ENCODE measurements at places on chromosomes 5 and 9.

DNA sequence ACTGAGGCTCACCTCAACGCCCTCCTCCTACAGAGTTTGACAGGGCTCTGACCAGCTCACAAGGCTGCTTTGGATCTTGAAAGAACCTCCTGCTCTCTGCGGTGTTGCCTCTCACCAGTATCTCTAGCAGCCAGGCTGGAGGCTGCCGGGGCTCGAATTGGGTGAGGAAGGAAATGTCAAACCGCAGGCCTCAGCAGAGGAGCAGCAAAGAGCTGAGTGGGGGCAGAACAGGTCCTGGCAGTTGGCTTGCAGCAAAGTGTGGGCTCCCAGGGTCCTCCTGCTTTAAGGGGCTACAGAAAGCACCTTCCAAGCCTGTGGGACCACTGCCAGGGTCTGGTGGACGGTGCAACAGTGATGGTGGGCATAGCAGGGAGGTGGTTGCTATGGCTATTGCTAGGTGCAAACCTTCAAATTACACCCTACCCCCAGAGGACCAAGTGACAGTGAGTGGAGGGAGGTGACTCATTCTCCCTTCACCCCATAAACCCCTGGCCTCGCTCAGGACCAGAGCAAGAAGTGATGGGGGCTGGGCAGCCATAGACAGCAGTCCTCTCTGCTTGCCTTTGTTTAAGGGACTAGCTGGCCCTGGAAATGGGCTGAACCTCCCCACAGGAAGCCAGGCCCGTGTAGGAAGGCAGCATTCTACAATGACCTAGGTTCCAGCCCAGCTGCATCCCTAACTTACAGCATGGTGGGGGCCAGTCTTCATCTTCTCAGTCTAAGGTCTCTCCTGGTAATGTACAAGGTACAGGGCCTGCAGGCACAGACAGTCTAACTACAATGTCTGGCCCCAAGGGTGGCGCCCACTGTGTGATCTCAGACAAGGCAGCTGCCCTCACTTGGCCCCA, 18.7 kb downstream of the LCP2 start:
- no peak overlapping the region for H3K4me3 ChIP-seq
- H3K36me3 ChIP-seq: no peaks in the 10 kb centered on the region
- peaks cover 4% of the 10 kb centered on the region for H3K4me1 ChIP-seq
- DNase-seq: no peak
- H3K27ac ChIP-seq: no peak overlapping the region

DNA sequence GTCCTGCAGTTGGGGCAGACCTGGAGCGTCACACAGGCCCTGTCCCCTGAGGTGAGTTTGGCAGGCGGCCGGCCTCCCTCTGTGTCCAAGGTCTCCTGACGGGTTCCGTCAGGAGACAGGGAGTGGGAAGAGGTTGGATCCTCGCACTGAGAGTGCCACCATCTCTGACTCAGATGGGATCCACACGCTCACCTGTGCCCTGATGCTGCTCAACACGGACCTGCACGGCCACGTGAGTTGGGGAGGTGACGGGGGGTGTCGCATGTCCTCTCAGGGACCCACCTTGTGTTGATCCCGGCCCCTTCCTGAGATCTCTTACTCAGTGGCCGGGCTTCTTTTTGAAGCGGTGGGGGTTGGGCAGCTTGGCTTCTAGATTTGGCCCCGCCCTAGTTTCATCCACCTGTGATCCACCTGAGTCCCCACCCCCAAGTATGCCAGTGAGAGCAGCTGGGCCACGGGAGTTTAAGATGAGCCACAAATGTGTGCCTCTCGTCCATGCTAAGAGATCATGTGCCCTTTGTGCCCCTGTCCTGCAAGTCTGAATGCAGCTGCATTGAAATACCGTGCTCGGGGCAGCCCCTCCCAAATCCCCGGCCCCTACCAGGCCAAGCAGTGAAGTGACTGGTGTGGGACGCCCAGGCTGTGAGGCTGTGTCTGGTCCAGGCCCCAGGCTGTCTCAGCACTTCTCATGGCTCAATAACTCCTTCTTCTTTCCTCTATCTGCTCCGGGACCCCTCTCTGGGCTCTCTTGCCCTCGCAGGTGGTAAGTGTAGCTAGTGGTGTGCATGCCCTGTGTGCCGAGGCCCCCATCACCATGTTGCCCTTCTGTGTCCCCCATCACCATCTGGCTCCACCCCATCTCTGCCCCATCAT, 27.2 kb downstream of the PSD2 start:
- DNase-seq: no peak
- no peak overlapping the region for H3K4me3 ChIP-seq
- no peak overlapping the region for H3K27ac ChIP-seq
- H3K4me1 ChIP-seq: no peaks in the 10 kb centered on the region
- no peaks in the 10 kb centered on the region for H3K36me3 ChIP-seq

GRCh38 chr5:76607353-76607871, 15.8 kb downstream of the F2RL2 start:
- no peak for DNase-seq
- no peak overlapping the region for H3K4me3 ChIP-seq
- no peaks in the 10 kb centered on the region for H3K27me3 ChIP-seq
- no peak overlapping the region for H3K27ac ChIP-seq
- H3K4me1 ChIP-seq: no peaks in the 10 kb centered on the region

DNA sequence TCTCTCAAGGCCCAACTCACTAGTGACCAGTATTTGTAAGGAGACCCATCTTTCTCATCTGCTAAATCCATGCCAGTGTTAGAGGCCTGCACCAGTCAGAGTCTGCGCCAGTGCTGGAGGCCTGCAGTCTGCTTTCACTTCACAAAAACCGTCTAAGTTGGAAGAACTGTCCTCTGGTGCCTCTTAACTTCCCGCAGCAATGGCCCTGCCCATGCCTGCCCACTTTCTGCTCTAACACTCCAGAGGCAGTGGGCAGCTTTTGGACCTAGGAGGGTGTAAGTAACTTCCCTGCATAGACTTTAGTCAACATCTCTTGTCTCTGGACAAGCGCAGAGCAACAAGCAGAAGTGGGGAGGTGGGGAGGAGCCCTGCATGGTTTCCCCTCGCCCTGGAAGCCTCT, 152.9 kb downstream of the AUH start:
- H3K4me1 ChIP-seq: no peaks in the 10 kb centered on the region
- H3K27ac ChIP-seq: no peak overlapping the region
- no peaks in the 10 kb centered on the region for H3K36me3 ChIP-seq
- H3K27me3 ChIP-seq: no peaks in the 10 kb centered on the region
- H3K4me3 ChIP-seq: no peak overlapping the region

- no peak overlapping the region for H3K4me3 ChIP-seq
- DNase-seq: peak; percentile 55
- H3K27ac ChIP-seq: no peak overlapping the region
- H3K27me3 ChIP-seq: no peaks in the 10 kb centered on the region
- no peaks in the 10 kb centered on the region for H3K4me1 ChIP-seq
- H3K36me3 ChIP-seq: no peaks in the 10 kb centered on the region
Measured at GRCh38 chr5:123752552-123753179, 240.7 kb downstream of the CSNK1G3 start.

GRCh38 chr9:133709691-133710571, 28.2 kb downstream of the SARDH start:
- H3K4me3 ChIP-seq: no peak overlapping the region
- no peak for DNase-seq
- H3K27me3 ChIP-seq: no peaks in the 10 kb centered on the region
- H3K4me1 ChIP-seq: no peaks in the 10 kb centered on the region

DNA sequence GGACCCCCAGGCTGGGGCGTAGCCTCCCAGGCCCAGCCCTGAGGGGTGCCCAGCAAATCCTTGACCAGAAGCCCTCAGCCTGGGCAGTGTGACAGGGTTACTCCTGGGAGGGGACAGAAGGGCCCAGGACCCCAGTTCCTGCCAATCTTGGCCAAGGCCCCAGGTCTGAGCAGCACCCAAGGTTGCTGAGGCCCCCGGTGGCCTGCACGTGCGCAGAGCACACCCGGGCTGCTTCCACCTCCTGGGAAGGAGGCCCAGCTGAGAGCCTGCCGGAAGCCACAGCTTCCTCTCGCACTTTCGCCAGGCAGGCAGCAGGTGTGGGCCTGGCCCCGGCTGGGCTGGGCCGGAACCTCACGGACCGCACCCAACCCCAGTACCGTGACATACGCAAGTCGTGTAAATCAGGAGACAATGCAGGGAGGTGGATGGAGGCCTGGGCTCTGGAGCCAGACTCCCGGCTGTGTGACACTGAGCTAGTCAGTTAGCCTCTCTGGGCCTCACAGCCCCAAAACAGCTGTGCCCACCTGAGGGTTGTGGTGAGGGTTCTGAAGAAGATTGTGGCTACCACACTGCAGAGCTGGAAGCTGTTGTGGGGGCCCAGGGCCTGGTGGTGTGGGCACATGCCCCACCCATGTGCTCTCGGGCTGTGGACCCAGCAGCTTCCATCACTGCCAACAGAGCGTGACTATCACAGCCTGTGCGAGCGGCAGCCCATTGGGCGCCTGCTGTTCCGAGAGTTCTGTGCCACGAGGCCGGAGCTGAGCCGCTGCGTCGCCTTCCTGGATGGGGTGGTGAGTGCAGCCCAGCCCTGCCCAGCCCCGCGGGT, 5.1 kb downstream of the GRK6 start:
- peaks cover 31% of the 10 kb centered on the region for H3K36me3 ChIP-seq
- DNase-seq: no peak
- no peak overlapping the region for H3K27ac ChIP-seq
- no peak overlapping the region for H3K4me3 ChIP-seq
- H3K27me3 ChIP-seq: no peaks in the 10 kb centered on the region
- H3K4me1 ChIP-seq: peaks cover 8% of the 10 kb centered on the region

GRCh38 chr5:44871401-44871800, 62.7 kb downstream of the MRPS30 start:
- no peaks in the 10 kb centered on the region for H3K36me3 ChIP-seq
- H3K27me3 ChIP-seq: no peaks in the 10 kb centered on the region
- DNase-seq: no peak

- H3K27me3 ChIP-seq: no peaks in the 10 kb centered on the region
- DNase-seq: peak; percentile 85
- no peak overlapping the region for H3K4me3 ChIP-seq
- H3K27ac ChIP-seq: peak overlapping the region; percentile 95
- H3K36me3 ChIP-seq: no peaks in the 10 kb centered on the region
Measured at GRCh38 chr9:91056917-91057316, 255.3 kb downstream of the SYK start.

- DNase-seq: no peak
- H3K27ac ChIP-seq: no peak overlapping the region
- H3K27me3 ChIP-seq: no peaks in the 10 kb centered on the region
- peaks cover 12% of the 10 kb centered on the region for H3K4me1 ChIP-seq
- no peaks in the 10 kb centered on the region for H3K36me3 ChIP-seq
Measured at GRCh38 chr9:90998573-90998972, 197.0 kb downstream of the SYK start.

- peaks cover 22% of the 10 kb centered on the region for H3K4me1 ChIP-seq
- no peak overlapping the region for H3K27ac ChIP-seq
- no peaks in the 10 kb centered on the region for H3K36me3 ChIP-seq
- no peaks in the 10 kb centered on the region for H3K27me3 ChIP-seq
Measured at GRCh38 chr9:12817702-12818101, 42.9 kb downstream of the LURAP1L start.

GRCh38 chr5:160379511-160379910, 9.1 kb upstream of the C1QTNF2 start:
- no peak overlapping the region for H3K27ac ChIP-seq
- no peaks in the 10 kb centered on the region for H3K36me3 ChIP-seq
- H3K4me1 ChIP-seq: no peaks in the 10 kb centered on the region
- no peak overlapping the region for H3K4me3 ChIP-seq
- H3K27me3 ChIP-seq: peaks cover 33% of the 10 kb centered on the region

GRCh38 chr5:39254671-39255070, 35.3 kb upstream of the FYB1 start:
- H3K4me3 ChIP-seq: no peak overlapping the region
- no peaks in the 10 kb centered on the region for H3K4me1 ChIP-seq
- no peaks in the 10 kb centered on the region for H3K36me3 ChIP-seq
- H3K27ac ChIP-seq: no peak overlapping the region
- DNase-seq: no peak

DNA sequence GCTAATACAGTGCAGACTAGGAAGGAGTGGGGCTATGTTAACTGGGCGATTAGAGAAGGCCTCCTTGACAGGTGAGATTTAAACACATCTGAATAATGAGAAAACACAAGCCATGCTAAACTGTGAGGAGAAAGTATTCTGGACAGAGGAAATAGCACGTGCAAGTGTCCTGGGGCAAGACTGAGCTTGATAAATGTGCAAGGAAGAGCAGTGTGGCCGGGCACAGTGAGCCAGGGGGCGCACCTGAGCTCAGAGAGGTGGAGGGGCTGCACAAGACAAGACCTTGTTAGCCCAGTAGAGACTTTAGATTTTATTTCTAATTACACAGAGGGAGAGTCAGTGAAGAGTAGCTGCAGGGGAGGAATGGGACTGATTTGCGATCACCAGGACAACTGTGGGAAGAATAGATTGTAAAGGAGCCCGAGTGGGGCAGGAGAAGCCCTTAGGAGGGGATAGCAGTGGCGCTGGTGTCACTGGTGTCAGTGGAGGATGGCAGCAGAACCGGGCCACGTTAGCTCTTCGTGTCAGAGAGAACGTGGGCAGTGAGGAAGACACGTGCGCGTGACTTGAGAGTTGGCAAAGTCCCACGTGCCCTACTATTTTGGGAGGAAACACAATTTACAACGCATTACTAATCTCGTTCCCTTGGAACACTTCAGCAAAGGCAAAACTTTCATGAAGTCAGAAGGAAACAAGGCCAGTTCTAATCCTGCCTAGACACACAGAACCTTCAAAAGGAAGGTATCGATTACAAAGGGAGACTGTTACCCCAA, 17.9 kb upstream of the C5orf47 start:
- H3K36me3 ChIP-seq: no peaks in the 10 kb centered on the region
- H3K27me3 ChIP-seq: no peaks in the 10 kb centered on the region
- no peak overlapping the region for H3K27ac ChIP-seq
- H3K4me1 ChIP-seq: peaks cover 6% of the 10 kb centered on the region
- no peak for DNase-seq
- no peak overlapping the region for H3K4me3 ChIP-seq

- peaks cover 12% of the 10 kb centered on the region for H3K27me3 ChIP-seq
- H3K27ac ChIP-seq: no peak overlapping the region
- no peaks in the 10 kb centered on the region for H3K4me1 ChIP-seq
- H3K4me3 ChIP-seq: no peak overlapping the region
Measured at GRCh38 chr5:68114378-68115040, 101.0 kb upstream of the PIK3R1 start.

GRCh38 chr5:142235050-142235797, 89.6 kb downstream of the SPRY4 start:
- no peaks in the 10 kb centered on the region for H3K36me3 ChIP-seq
- H3K4me3 ChIP-seq: no peak overlapping the region
- DNase-seq: peak; percentile 65
- peak overlapping the region; percentile 19 for H3K27ac ChIP-seq
- no peaks in the 10 kb centered on the region for H3K27me3 ChIP-seq
